Stimulated activated CD4-positive, alpha-beta T cell treated with anti-CD3 and anti-CD28 coated beads, TNF-alpha, amount 100 ng/mL, for 1 hour (primary cell): ENCODE measurements at places on chromosomes 5 and 9.

- DNase-seq: peak; percentile 30
These were observed 31.2 kb downstream of the NANS start for GRCh38 chr9:98087420-98088354.

DNA sequence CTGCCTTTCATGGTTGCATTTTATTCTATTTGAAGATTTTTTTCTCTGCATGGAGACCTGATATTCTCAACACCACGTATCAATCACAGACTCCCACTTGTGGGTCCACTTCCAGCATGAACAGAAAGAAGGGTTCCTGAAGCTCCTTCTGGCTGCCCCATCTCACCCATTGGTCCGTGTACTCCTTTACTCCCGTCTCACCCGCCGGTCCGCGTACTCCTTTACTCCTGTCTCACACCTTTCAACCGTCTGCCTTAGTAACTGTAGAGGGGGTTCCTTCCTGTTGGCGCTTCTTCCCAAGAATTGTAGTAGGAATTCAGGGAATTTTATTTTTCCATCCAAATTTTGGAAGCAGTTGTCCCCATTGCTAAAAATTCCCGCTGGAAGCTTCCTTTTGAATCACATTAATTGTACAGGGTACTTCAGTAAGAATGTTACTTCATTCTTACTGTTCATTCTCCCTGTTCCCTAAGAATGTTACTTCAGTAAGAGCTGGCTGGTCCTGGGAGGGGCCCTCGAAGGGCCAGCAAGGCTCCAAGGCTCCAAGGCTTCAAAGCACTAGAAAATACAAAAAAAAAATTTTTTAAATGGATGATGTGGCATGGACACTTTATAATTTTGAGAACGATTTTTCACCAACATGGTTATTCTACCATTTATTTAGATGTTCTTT is 3.9 kb upstream of the LPCAT1 start:
- DNase-seq: no peak

DNA sequence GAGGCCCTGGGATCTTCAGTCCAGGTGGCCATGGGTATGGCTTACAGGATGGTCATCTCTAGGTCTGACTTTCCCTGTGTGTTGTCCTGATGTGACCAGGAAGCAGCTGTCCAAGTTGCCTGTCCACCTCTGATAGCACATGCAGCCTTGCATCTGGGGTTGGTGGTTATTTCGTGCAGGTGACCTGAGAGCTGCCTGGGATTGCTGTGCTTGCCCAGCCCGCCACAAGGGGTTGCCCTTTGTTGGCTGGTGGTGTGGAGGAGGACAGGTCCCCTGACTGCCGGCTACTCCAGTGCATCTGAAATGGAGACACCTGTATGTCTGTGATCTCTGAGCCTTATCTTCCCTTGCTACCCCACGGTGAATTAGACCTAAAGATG is 212.6 kb downstream of the ARHGAP26 start:
- no peak for DNase-seq

- no peak for DNase-seq
These were observed 2.6 kb upstream of the QRFP start for GRCh38 chr9:130899051-130899748.

DNA sequence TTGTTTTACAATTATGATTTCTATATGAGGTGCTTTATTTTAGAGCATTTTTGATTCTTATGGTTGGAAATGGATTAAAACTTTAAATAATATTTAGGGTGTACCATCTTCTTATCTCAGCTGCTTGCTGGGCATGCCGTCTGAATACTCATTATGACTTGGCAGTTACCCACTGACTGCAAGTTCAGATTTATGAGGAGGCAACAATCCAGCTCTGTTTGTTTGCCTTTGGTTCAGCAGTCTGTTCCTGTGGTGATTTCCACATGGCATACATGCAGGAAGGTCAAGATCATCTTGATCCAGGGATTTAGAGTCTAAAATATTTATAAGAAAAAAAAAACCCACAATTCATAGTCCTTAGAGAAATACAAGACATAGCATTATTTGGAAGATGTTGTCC is 1254.5 kb upstream of the NUDT12 start:
- DNase-seq: no peak

DNA sequence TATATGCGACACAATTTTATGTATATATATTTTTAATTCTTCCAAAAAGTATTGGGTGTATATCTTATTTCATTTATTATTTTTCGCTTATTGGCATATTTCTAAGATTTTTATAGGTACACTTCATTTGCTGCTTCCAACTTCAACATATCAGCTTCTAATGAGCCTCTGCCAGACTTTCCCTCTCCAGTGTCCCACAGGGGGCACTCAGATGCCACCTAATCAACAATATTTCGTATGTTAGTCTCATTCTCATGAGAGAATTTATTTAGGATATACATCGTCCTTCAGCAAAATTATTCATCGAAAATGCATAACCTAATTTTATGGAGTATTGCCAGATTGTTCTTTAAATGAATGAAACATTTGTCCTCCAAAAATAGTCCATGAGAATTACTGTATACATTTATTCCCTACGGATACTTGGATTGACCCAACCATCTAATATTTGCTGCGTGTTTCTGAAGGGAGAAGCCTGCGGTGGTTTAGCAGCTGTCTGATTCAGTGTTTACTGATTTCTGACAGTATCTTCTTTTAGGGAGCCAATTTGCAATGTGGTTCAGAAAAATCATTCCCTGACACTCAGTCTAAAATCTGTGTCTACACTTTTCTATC is 100.6 kb upstream of the SELENOP start:
- peak; percentile 10 for DNase-seq

GRCh38 chr9:120914953-120915352 is 11.6 kb downstream of the TRAF1 start:
- DNase-seq: no peak

GRCh38 chr9:73114958-73115357 is 36.7 kb upstream of the ANXA1 start:
- no peak for DNase-seq

DNA sequence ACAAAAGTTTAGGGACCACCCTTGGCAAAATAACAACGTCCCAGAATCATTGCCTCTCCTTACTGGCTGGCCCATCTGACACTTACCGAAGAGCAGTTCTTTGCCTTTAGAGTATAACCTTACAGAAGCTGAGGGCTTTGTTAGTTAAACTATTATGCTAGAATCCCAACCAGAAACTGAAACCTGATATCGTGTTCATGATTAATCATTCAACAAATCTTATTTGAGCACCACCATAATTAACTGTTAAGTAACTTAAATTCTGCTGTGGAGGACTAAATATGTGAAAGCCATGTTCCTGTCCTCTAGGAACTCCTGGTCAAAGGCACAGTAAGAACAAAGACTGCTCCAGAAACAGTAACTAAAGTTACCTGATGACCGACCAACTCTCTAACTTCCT is 104.9 kb downstream of the ARL15 start:
- no peak for DNase-seq

DNA sequence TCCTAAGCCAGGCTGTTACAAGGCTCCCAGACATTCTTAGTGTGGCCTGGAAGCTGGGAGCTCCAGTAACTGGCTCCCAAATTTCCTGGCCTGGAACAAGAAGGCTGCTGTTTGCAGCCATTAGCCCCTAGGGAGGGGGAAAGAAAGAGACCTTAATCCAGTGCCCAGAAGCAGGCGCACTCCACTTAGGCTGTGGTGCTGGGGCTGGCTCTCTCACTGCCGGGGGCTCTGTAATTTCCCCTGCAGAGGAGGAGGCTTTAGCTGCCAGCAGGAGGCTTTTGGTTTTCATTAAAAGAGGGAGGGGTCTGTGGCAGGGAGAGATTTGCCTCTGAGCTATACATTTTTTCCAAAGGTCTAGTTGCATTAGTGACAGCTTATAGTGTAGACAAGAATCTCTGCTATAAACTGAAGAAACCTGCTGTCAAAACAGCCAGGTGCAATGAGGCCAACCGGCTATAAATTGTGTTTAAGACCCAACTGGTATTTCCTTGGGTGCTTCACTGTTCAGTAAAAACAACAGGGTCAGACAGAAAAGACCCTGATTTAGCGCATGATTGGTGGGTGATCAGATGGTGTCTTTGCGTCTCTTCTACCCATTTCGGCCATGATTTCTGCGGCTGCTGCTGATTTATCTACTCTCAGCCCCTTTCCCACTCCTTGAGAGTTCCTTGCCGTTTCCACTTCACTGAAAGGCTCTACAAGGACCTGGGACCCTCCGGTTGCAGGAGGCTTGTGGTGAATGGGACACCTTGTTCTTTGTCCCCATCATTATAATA is 254.6 kb downstream of the AOPEP start:
- no peak for DNase-seq

DNA sequence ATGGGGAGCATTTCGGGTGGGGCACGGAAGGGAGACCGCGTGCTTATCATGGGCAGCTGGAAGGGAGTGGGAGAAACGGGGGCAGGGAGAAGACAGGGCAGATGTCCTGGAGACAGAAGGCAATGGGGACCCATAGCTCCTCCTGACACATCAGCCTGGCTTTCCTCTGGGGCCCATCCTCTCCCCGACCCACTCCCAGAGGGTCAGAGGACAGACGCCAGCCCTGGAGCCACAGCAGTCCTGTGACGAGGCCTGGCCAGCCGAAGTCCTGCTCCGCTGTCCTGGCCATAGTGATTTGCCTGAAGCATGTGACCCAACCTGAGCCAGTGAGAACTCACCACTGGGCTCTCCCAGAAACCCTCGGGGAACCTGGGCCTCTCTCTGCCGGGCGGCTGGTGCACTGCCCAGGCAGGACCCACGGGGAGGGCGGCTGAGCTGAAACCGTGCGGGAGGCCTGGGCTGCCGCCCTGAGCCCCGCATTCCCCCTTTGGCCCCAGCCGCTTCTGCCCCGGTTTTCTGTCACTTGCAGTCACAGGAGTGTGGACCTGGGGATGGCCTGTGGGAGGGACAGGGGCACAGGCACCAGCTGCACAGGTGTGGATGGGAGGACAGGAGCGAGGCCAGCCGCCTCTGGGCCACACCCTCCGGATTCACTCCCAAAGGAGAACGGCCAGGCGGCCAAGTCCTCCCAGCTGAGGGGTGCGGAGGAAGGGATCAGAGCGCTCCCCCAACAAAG is 19.8 kb downstream of the ADAMTS2 start:
- DNase-seq: no peak

DNA sequence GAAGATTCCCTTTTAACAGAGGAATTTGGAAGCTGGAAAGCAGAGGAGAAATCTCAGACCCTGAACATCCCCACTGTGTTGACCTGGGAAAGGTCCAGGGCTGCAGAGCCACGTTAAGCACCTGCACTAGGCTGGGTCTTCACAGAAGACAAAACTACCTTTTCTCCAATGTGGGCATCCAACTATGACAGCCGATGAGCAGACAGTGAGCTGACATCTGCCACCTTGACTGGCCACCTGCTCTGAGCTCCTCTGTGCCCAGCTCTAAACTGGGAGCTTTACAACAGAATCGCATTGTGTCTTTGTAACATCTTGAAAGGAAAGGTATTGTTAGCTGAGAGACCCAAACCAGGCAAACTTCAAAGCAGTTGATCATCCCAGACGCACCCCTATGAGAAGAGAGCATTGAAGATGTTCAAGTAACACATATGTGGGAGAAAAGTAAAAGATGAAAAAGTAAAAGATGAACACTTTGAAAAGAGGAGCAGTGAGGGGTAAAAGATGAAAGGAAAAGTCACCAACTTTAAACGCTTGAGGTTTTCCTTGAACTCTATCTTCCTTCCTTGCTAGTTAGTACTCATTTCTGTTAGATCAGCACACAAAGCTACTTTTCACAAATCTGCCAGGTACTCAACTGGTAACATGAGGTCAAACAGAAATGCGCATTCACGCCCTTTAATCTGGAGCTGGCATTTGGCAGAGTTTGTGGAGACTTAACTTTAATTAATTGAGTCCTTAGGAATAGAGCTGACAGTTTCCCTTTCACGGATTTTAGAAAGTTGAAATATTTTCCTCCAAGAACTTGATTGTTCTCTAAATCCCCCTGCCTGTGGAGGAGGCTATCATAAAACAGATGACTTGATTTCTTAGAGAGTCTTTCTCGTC is 53.2 kb upstream of the CTXN3 start:
- DNase-seq: no peak

DNA sequence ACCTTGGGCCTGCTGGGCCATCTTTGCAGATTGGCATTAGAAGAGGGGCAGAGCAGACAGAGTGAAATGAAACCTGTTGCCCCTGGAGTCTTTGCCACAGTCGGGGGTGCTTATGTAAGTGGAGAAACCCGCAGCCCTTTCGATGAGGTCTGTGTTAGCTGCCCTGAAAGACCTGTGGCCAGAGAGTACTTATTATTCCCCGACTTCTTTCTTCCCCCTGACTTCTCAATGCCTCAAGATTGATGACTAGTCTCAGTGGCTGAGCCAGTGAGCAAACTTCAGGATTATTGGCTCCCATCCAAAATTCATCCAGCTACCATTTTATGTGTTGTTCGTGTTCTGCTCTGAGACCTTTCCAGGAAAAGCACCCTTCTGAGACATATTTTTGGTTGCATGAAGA is 7.6 kb downstream of the NTRK2 start:
- DNase-seq: no peak
